ENCODE measurements at places on chromosomes 3 and 15. TPM values are rescaled to one million over a fixed set of nuclear protein-coding genes. Genes with fewer than 3 reads are reported as not detected.

The NDN gene
- 98.8 TPM for total RNA-seq

The GHRL gene
- not detected for total RNA-seq

The C2CD4B gene
- total RNA-seq = not detected

The SYNPR gene
- not detected for total RNA-seq

The CYFIP1 gene
- total RNA-seq = 28.1 TPM

The TF gene
- not detected for total RNA-seq

The STAB1 gene
- total RNA-seq = not detected

The SENP8 gene
- total RNA-seq = 5.7 TPM

The COL6A5 gene
- total RNA-seq = not detected

The UBA7 gene
- total RNA-seq = 5.3 TPM

The SAMD7 gene
- not detected for total RNA-seq

The CCDC191 gene
- 0.14 TPM for total RNA-seq

The RTP1 gene
- not detected for total RNA-seq

The GOLGA8R gene
- 0.90 TPM for total RNA-seq

The SLC28A2 gene
- not detected for total RNA-seq

The C3orf85 gene
- not detected for total RNA-seq

The EBLN2 gene
- total RNA-seq = 0.71 TPM

The RPL14 gene
- 102 TPM for total RNA-seq

DNA sequence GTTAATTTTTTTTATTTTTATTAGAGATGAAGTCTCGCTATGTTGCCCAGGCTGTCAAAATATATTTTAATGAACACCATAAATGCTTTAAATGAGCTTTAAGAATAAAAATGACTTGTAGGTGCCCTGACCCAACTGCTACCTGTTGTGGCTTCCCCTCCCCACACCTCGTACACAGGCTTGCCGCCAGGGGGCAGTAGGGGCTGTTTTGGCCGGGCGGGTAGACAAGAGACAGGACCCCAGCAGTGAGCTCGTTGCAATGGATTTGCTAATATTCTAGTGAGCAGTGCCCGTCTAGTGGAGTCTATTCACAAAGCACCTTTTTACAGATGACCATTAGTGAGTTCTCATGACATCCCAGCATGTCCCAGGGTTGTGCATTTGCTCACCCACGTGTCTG is 418.1 kb downstream of the OCA2 start:
- DNase-seq = no peak

DNA sequence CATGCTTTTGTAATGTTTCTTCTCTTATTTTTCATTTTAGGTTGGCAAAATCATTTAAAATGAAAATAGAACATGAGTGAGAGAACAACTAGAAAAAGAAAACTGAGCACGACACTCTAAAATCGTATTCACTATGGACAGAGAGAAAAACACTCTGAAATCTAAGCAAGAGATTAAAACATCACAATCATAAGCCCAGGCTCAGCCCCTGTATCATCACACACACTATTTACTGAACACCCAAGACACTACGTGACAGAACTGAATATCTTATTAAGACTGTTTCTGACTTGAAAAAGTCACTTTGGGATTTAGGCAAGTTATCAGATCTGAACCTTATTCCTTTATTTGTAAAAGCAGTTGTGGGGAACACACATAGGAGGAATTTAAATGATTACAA is 82.6 kb upstream of the PLXND1 start:
- DNase-seq = no peak

DNA sequence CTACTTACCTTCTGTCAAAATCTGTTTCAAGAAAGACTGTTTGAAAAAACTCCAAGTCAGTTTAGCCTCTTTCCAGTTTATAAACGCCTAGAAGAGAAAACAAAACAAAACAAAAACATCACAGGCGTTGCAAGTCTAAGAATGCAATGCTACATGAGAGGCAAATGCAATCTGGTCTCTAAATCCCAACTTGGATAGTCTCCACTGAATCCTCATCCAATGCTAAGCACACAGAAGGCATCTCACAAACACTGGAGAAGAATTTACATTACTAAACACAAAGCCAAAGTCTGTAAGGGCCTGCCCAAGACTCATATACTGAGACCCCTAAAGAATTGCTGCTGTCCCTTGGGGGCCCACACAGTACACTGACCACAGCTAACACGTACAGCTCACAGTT is 18.4 kb downstream of the RFT1 start:
- no peak for DNase-seq

- no peak for DNase-seq
Observed at GRCh38 chr3:132804498-132804897, 82.3 kb upstream of the NPHP3 start.

GRCh38 chr15:43169888-43170287 is 15.3 kb upstream of the CCNDBP1 start:
- DNase-seq = no peak

DNA sequence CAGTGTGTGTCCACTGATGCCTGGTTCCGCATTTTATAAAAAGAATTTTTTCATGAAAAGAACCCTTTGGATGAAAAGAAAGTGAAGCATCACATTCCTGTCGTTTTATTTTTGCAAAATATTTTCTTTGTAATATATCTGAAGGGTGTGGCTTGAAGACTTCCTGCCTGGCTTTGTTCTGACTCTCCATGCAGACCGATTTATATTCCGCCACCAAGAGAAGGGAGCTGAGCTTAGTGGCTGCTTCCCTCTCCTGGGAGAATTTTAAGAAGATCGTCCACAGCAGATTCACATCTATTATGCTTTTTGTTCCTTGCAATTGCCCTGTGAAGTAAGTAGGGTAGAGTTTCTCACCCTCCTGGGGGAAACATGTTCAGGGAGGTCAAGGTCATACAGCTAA is 45.2 kb upstream of the UMPS start:
- DNase-seq = no peak

- no peak for DNase-seq
Observed at GRCh38 chr15:50558012-50558411, 11.5 kb upstream of the USP50 start.

DNA sequence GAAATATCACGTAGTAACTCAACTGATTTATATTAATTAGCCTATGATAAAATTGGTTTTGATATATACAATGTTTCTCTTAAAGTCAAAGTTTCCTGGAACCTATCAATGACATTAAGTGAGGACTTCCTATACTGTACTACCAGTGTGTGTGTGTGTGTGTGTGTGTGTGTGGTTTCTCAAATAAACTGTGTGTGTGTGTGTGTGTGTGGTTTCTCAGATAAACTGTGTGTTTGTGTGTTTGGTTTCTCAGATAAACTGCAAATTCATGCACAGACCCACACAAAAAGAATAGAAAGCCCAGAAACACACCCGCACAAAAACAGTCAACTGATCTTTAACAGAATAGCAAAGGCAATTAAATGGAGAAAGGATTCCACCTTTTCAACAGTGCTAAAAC is 14.5 kb upstream of the WDR5B start:
- no peak for DNase-seq

GRCh38 chr3:186239321-186239720 is 122.7 kb downstream of the DGKG start:
- DNase-seq = no peak

DNA sequence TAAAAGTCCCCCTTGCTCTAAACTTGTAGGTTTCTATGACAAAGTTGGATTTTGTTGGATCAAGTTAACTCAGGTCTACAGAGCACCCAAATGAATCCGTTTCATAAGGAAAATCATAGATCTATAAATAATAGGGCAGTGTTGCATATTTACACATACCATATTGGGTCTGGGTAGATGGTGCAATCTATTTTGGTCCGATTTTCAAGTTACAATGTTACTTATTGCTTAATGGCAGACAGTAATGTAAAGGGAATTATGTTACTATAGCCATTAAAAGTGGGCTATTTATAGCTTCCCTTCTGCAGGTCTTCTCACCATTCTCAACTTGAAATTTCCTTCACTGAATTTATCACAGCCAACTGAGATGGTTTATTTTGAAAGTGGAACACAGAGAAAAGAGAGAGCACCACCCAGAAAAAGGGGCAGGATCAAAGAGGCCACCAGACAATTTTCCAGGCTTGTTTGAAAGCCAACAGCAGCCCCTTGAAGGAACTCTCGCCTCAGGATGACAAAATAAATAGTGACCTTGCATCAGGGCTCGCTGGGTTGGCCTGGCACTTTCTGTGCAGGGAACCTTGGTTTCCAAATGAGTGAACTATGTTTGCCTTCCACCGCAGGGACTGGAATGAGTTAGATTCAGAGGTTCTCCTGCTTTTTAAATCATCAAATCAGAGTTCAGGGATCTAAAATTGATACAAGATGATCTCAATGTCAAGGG is 260.2 kb upstream of the HES1 start:
- DNase-seq = no peak

DNA sequence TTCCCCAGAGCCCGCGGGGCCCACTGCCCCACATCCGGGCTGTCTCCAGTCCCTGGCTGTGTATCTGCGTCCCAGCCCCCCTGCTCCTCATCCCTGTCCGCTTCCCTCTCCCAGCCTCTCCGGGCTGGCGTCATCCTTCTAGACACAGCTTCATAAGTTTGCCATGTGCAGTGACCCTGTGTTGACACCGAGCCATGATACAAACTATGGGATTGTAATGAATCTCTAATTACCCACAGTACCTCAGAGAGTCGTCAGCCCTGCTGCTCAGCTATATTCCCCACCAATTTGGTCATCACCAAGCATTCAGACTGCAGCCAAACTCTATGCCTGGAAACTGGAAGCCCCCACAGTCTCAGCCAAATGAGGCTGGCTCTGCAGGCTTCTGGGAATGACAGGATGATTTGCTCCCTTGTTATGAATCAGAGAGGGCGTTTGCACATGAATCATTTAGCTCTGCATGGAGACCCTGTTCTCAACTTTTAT is 466.1 kb upstream of the ATP11B start:
- peak; percentile 70 for DNase-seq

GRCh38 chr3:117217760-117218316 is 508.3 kb downstream of the TUSC7 start:
- DNase-seq = no peak

GRCh38 chr3:178270838-178271237 is 265.4 kb upstream of the KCNMB2 start:
- no peak for DNase-seq

GRCh38 chr3:118932822-118933558 is 101.7 kb downstream of the IGSF11 start:
- no peak for DNase-seq

DNA sequence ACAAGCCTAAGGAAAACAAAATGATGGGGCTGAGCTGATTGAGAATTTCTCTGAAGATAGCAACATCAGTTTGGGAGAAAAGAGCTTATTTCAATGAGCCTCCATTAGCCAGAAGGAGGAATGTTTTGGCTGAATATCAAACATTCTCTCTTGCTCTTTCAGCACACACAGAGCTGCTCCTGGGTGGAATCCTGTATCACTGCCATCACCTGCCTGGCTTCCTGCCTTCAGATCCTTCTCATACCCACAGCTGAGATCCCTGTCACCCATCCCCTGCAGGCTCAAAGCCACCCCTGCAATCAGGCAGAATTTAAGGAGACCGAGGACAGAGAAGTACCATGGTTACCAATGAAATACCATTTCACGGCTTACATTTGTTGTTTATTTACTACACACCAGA is 27.2 kb upstream of the SYN2 start:
- DNase-seq = no peak

GRCh38 chr3:169879845-169880575 is 10.3 kb upstream of the LRRC31 start:
- DNase-seq = no peak

DNA sequence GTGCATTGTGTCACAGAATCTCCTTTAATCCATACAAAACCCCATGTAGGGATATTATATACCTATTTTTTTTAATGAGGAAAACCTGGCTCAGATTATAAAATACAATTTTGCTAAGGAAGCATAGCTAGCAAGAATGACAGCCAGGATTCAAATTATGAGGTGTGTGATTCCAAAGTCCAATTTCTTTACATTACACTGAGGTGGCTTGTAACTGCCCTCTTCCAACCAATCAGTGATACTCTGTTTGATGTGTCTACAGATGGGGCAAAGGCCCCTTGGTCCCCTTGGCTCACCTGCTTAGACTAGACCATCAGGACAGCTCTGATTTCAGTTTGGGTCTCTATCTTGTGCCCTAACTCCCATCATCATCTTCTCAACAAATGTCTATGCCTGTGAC is 120.3 kb upstream of the ADAMTS9 start:
- no peak for DNase-seq

GRCh38 chr15:66092053-66093016 is 161.2 kb downstream of the MEGF11 start:
- DNase-seq = no peak

- DNase-seq = no peak
Observed at GRCh38 chr3:151906751-151907150, 33.3 kb downstream of the SUCNR1 start.

- DNase-seq = no peak
Observed at GRCh38 chr3:114327665-114328064, 33.8 kb downstream of the TIGIT start.

DNA sequence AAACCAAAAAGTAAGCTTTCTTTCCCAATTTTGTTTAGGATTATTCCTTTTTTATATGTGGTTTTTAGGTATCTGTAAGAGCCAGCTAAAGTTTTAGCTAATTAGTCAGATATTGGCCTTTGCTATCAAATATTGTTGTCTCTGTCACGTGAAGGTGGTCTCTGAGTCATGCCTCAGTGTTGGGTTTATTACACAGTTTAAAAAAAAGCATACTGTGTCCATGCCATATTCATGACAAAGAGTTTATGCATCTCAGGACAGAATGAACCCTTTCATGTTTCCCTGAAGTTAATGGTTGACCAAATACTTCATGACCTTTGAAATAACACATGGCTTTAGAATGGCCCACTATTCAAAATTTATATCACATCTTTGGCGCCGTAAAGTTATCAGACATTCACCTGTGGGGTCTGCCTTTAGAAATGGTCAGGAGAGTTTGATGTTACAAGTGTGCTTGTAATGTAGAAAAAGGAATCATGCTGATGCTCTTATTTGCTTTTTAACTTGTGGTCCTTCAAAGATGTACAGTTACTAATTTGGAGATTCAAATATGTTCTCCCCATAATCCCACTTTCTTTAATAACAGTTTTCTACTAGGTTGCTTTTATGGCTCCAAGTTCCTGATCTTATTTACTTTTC is 101.5 kb downstream of the MYRIP start:
- no peak for DNase-seq

DNA sequence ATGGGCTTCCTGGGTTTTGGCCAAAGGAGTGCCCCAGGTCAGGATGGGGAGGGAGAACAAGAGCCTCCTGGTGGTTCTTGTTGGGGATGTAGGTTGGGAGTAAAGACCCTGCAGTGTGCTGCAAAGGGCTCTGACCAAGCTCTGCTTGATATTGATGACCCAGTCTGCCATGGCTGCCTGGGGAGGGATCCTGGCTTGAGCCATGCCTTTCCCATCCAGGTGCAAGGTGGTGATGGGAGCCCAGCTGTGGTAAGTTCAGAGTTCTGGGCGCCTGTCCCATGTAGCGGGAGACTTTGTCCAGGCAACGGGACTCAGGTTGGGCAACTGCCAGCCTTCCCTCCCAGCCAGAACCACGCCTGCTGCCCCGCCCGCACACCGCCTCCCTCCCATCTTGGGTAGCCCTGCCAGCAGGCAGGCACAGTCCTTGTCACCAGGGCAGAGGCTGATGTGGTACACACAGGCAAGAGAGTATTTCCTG is 2.6 kb downstream of the GNAI2 start:
- DNase-seq = peak; percentile 56

GRCh38 chr3:172181932-172182586 is 142.7 kb downstream of the FNDC3B start:
- peak; percentile 75 for DNase-seq

- no peak for DNase-seq
Observed at GRCh38 chr3:192481638-192482037, 245.7 kb downstream of the FGF12 start.

- peak; percentile 88 for DNase-seq
Observed at GRCh38 chr3:36677331-36678007, 86.9 kb downstream of the DCLK3 start.
